ENCODE measurements at places on chromosomes 7 and 10.

DNA sequence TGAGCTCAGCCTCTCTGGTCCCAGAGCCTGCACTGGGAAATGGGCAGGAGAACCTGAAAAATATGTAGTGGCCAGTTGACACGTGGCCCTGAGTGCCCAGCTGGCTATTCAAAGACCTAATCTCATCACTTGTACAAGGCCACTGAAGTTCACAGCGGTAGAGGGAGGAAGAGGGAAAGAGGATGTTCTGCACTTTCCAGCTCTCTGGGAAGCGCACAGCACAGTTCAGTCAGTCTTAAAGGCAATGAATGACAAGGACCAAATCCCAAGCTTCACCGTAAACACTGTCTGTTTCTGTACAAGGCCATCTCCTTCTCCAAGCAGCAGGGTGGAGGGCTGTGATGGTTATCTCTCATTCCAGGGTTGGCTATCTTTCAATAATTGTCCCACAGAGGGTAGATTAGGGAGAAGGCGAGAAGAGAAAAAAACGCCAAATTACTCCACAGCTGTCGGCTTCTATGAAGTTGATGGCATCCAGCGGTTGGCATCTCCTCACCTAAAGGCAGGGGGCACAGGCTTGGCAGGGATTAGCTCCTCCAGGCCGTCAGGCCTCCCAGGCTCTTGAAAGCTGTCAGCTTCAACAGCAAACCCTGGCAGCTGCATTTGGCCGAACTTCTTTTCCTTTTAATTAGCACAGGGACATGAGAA is 10.6 kb downstream of the SFMBT2 start:
- DNase-seq = no peak

DNA sequence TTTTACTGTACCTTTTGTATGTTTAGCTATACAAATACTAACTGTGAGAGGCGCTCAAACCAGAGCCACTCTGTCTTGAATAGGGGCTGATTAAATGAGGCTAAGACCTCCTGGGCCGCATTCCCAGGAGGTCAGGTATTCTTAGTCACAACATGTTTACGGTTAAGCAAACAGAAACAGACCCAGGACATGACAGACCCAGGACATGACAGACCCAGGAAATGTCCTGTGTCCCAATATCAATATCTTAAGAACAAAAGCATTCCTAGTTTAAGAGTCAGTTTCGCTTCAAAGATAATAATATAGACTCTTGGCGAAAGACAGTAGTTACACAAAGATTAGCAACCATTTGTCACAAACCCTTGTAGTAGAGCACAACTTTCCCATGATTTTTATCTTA is 304.5 kb downstream of the CCSER2 start:
- DNase-seq = no peak

- no peak for DNase-seq
Observed at GRCh38 chr10:18233775-18234174, 93.6 kb downstream of the CACNB2 start.

- DNase-seq = no peak
Observed at GRCh38 chr10:16799621-16800020, 17.6 kb downstream of the RSU1 start.

DNA sequence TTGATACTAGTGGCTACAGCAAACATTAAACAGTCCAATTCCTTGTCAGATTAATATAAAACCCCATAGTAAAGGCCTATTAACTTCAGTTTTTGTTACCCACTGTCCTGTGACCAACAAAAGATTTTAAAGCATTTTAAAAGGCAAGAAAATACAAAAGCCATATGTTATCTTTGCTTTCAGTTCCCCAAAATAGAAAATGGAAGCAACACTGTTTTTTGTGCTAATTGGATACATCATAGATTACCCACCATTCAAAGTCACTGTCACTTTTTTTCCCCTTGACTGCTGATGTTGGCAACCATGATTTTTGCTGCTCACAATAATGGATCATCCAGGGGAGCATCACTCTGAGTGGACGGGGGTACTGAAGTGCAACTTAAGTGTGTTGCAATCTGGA is 52.4 kb upstream of the TMEM140 start:
- no peak for DNase-seq

GRCh38 chr10:28111712-28112111 is 112.8 kb upstream of the ODAD2 start:
- no peak for DNase-seq

DNA sequence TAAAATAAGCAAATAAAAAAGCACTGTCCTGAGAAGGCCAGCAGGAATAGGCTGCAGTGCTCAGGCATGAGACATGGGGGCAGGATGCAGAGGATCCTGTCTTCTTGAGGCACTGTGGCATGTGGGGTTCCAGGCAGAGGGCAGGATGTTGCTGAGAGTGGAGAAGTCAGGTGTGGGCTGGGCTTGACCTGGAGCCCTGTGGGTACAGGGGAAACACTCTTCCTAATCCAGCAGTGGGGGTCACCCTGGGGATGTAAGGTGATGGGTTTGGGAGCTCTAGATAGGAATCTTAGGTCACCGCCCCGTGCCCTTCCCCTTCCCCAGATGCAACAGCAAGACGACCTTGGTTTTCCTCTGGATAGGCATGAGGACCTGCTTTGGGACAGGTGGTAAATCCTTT is 13.6 kb downstream of the SUMF2 start:
- no peak for DNase-seq

- no peak for DNase-seq
Observed at GRCh38 chr10:63885156-63885555, 364.0 kb downstream of the REEP3 start.

- no peak for DNase-seq
Observed at GRCh38 chr7:117385363-117386109, 41.8 kb downstream of the ASZ1 start.

DNA sequence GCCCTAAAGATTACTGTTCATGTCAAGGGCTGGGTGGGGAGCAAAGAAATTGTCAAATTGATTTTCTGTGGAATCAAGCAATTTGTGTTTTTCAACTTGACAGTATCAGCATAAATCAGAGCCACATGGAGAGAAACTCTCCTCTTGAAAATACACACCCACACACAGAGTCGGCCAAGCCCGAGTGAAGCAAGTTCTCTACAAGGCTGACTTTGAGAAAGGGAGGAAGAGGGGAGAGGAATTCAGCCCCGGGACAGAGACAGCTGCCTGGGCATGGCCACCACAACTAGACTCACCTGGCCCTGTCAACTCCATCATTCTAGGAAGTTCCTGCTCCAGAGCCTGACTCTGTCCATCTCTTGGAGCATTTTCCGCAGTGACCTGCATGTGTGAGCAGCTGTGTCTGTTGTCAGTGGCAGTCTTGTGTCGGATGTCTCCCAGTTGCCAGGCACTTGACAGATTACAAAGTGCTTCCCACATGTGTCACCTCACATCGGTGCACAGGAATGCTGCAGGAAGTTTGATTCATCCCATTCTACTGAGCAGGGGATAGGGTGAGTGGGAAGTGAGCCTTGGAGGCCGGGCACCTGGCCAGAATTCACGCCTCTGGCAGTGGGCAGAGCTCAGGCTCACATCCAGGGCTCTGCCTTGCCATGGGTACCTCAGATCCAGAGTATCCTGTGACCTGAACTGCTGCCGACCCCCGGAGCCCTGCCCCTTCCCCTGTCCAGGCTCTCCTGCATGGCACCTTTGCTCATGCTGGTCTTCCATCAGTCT is 37.9 kb downstream of the ADAM12 start:
- no peak for DNase-seq

- DNase-seq = no peak
Observed at GRCh38 chr7:154592388-154592787, 410.5 kb downstream of the PAXIP1 start.

DNA sequence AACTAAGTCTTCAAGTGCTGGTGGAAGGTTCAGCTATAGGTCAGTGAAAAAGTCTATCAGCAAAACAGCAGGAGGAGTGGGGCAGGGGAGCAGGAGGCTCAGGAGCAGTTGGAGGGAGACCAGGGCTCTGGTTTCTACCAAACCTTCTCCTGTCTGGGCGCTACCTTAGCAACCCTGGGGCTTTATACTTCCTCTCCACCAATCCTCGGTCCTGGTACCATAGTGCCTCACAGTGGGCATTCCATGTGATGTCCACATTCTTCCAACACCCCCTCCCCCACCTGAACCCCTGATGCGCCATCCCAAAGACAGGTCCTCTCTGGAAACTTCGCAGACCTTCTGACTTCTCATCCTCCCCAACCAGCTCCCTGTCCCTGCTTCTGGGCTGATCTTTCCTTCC is 25.3 kb upstream of the ACSM6 start:
- no peak for DNase-seq

DNA sequence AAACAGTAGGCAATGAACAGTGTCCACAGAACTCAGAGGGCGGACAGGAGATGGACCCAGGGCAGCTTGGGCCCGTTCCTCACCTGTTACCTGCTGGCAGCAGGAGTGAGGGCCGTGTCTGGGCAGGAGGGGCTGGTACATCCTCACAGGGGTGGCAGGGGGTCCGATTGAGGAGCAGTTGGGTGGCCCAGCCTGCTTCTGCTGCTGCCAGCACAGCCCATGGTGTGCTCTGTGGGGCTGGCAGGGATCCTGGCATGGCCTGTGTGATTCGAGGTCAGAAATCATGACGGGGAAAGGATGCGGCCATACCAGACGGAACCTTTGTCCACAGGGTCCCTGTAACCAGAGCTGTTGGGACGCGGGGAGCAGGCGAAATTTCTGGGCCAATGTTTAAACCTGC is 49.6 kb downstream of the INPP5A start:
- DNase-seq = no peak

DNA sequence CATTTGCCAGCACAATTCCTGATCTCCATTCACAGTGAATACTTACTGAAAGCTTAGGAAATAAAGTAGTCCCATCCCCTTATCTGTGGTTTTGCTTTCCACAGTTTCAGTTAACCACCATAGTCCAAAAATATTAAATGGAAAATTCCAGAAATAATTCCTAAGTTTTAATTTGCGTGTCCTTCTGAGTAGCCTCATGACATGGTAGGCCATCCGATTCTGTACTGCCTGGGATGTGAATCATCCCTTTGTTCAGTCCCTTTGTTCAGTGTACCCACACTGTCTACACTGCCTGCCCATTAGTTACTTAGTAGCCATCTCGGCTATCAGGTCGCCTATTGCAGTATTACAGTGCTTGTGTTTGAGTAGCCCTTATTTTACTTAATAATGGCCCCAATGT is 14.2 kb downstream of the RAB11FIP2 start:
- DNase-seq = no peak

DNA sequence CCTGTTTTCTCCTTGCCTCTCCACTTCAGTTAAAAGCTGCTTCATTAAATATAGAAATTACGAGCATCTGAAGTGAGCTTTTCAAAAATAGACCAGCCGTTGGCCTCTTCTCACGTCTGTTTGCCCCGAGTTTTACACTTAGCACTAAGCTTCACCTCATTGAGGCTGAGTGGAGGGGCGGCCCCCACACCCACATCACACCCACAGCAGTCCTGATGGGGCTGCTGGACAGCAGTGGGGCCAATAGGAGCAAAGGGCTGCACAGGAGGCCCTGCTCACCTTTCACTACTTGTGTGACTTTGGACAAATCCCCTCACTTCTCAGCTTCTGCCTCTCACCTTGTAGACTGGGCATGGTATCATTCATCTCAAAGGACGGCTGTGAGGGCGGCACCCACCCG is 677.8 kb downstream of the SDK1 start:
- no peak for DNase-seq

DNA sequence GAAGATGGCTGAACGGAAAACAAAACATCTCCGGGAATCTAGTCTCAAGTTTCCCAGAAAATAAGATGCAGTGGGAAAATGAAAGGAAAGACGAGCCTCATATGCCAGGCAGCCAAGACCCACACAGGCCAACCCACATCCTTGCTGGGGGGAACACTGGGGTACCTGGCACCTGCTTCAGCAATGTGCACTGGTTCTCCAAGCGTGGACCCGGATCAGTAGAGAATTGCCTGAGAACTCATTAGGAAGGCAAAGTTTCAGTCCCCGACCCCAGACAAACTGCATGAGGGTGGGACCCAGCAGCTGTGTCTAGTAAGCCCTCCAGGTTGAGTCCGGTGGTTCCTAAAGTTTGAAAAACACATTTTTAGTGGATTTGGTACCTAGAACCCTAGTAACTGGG is 18.4 kb downstream of the FAM53B start:
- DNase-seq = no peak

DNA sequence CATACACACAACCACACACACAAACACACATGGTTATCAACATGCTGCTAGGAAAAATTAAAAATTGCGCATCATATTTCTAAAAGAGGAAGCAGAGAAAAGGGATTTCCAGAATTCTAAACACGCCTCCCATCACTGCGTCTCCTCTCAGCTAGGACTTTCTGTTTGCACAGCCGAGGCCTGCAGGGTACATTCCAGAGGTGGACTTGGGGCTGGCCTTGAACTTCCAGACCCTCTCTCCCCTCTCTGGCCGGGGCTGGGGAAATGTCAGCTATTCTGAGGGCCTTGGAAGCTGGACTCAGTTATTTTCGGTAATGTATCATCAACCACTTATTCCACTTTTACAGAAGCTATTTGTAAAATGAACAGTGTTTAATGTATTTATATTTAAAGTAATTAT is 168.7 kb downstream of the GALNT17 start:
- DNase-seq = no peak

DNA sequence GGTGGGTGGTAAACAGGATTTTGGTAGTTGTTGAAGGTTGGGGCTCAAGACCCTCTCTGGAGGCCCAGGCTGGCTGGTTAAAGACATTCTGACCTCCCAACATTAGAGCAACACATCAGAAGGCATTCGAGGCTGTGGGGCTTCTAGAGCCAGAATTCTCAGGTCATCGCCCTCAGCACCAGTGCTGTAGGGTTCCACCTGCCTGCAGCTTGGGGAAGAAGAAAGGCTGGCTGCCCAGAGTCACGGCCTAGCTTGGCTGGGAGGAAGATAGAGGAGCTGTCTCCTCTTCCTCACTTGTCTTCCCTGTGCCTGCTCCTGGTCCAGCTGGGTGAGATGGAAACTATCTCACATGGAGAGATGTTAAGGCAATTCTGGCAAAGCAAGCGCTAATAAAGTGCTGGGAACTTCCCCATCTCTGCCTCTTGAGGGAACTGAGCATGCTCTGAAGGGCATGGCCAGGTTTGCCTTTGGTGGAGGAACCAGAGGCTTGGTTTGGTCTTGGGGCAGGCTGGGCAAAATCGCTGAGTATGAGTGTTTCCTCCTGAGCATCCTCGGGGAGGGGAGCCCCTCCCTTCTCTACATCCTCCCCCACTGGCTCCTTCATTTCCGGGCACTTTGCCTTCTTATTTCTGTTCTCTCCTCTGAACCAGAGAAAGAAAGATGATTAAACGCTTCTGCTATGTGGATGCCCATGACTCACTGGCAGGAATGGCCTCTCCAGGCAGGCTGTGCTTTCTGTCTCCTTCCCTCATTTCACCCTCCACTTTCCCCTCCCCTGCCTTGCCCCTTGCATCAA is 509.0 kb upstream of the PODXL start:
- no peak for DNase-seq

- DNase-seq = no peak
Observed at GRCh38 chr10:31906039-31906438, 22.6 kb downstream of the ARHGAP12 start.
